ENCODE measurements at places on chromosomes 6 and 20. TPM values are rescaled to one million over a fixed set of nuclear protein-coding genes. Genes with fewer than 3 reads are reported as not detected.

Gene CCM2L
- polyA plus RNA-seq: 6.4 TPM

Gene IRF4
- 4.1 TPM for polyA plus RNA-seq

Gene WFDC5
- not detected for polyA plus RNA-seq

Gene SLC17A3
- not detected for polyA plus RNA-seq

Gene GPX5
- polyA plus RNA-seq: 0.14 TPM

GRCh38 chr20:24871480-24872213 is 77.4 kb upstream of the CST7 start:
- no peak for DNase-seq

DNA sequence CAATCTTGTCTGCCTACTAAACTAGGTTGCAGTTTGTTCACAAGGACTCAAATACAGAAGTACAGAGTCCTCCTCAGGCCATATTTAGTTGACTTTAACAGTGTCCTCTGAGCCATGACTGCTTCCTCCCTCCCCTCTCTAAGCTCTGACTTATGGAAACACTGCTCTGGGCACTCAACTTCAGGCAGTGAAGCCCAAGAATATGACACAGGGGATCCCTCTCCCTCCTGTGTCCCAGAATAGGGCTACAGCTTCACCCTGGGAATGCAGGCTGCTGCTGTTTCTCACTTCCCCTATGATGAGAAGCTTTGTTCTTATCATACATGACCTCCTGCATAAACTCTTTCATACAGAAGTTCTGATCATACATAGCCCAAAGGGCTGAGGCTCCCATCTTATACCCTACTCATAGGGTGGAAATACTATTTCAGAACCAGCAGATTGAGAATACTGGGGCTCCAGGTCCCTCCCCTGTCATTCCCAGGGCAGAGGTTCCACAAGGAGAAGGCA is 97.3 kb upstream of the UST start:
- DNase-seq: no peak

DNA sequence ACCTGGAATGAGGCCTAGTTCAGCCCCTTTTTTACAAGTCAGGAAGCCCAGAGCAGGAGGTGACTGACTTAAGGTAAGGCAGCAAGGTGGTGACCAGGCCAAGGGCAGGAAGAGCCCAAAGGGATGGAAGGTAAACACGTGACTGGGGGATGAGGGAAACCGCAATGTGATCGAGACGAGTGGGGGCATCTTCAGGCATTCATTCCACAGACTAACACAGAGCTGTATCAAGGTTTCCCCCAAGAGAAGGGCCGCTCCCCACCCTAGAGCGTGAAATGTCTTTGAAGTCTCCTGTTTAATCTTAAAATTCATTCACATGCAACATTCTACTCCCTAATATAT is 76.3 kb upstream of the PIM1 start:
- DNase-seq: no peak

DNA sequence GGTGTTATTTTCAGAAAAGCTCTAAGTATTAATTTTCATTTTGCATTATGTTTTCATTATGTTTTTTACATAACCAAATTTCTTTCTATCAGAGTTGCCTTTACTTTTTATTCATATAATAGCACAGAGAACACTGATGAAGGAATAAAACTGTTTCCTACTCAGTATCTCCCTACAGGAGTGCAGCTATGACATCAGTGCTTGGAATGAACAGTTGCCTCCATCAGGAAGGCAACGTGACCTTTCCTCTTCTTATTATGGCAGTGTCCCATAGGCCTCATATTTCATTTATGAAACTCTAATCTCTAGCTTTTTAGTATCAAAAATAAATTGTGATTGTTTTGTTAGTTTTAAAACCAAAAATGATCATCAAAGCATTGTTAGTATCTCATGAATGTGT is 712.8 kb downstream of the CD109 start:
- no peak for DNase-seq

DNA sequence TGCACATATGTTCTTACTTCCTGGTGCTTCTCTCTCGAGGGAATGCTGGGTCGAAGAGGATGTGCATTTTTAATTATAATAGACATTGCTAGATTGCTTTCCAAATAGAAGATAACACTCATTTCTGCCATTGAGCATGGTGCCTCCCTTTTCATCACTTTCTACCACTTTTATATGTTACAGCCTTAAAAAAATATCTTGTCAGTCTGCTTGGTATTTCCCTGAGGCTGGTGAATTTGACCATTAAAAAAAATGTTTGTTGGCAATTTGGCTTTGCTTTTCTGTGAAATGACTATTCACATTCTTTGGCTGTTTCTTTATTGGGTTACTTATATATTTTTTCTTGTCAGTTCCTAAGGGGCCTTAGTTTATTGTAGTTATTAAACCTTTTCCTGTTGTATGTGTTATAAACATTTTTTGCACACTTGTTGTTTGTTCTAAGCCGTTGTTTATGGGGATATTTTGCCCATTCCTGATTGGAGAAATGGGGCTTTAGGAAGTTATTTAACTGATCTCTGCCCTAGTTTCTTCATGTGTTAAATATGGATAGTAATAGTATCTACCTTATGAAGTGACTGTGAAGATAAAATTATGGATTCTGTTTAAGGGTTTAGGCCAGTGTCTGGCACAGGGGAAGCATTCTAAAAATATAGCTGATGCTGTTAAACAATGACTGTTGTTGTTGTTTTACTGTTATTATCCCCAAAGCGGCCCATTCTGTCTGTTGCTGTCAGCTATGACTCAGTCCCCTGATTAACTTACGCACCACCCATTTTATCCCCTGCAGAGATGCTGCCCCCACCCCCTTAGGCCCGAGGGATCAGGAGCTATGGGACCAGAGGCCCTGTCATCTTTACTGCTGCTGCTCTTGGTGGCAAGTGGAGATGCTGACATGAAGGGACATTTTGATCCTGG is 3.8 kb downstream of the DDR1 start:
- DNase-seq: no peak

GRCh38 chr20:46375771-46376170 is 30.6 kb downstream of the ELMO2 start:
- no peak for DNase-seq

DNA sequence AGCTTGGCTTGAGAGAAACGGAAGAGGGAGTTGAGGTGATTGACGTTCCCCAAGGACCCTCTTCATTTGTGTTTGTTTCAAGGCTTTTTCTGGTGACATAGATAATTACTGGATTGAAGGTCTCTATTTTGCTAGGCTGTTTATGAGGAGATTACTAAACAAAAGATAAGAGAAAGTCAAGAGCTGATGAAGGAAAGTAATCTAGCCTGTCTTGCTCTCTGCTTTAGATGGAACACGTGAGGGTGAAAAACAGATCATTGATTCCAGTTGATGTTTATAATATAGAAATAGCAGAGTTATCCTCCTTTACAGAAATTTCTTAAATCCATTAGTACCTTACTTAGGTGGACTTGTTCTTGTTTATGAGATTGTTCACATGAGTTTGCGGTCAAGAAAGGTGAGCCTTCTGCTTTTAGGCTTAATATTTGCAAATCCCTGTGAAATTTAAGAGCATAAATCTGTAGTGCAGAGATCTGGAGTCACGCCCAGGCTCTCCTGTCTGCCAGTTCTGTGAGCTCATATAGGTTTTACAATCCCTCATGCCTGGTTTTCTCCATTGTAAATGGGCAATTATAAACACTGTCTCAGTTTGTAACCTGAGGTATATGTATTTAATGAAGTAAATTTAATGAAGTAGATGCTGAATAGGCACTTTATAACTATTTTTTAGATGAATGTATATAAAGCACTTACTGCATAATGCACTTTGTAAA is 272.8 kb downstream of the NKAIN2 start:
- no peak for DNase-seq

- no peak for DNase-seq
These were observed 11.9 kb upstream of the VEGFA start for GRCh38 chr6:43757966-43758616.

DNA sequence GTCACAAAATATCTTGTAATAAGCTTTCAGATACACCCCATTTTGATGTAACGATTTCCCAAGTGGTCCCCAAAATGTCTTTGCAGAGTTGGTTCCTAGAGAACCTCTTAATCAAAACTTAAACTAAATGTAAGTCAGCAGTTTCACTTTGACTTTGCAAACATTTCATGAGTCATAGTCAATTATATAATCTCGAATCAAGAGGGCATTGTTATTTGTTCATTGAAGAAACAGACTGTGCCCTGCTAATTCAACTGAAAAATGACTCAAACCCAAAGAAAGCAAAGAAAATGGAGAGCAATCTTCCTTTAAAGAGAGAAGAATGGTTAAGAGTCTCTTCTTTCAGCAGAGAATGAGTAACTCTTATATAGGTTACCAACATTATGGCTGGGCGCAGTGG is 58.3 kb downstream of the IPCEF1 start:
- DNase-seq: no peak

DNA sequence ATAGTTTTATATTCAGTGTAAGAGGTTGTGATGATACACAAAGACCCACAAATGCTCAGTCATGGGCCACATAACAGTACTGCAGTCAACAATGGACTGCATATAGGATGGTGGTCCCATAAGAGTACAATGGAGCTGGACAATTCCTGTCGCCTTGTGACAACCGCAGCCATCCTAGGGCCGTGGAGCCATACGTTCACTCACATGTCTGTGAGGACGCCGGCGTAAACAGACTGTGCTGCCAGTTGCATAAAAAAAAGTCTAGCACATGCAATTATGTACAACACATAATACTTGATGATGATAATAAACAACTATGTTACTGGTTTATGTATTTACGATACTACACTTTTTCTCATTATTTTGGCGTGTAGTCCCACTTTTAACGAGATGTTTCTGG is 30.9 kb downstream of the BFSP1 start:
- DNase-seq: no peak

DNA sequence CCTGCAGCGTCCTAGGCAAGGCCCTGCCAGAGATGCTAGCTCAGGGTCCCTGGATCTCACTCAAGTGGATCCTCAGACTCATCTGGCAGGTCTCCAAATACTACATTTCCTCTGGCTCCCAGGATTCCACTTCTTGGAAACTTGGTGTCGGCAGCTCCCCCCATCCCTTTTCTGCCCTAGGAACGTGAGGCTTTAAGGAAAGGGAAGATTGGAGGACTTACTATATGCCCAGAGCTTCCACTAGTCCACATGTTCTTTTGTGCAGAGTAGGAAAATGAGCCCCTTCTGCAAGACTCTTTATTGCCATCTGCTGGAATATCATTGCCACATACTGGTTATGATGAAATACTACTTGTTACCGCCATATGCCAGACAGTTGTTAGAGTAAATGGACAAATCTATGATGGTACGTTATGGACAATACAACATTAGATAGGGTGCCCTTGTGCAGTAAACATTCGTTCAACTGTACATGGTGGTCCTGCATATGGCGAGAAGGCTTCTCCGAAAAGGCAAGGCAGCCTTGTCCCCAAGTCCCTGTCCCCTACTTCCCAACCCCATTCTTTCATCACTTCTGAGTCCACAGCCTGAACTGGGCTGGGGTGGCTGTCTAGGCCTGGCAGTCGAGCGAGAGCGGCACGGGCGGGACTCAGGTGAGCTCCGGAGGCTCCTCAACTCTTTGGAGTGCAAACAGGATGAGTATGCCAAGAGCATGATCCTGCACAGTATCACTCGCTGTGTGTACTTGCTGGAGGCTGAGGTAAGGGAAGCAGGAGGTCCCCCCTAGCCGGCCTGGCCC is 780 bp downstream of the ARMC12 start:
- peak; percentile 36 for DNase-seq

All from GM23338 (cell line).